Ovary (tissue), 10 donors: ENCODE measurements at places on chromosomes 11 and 22.
A peak's percentile ranks its signal among the peaks of the same experiment; 100 is the strongest.

DNA sequence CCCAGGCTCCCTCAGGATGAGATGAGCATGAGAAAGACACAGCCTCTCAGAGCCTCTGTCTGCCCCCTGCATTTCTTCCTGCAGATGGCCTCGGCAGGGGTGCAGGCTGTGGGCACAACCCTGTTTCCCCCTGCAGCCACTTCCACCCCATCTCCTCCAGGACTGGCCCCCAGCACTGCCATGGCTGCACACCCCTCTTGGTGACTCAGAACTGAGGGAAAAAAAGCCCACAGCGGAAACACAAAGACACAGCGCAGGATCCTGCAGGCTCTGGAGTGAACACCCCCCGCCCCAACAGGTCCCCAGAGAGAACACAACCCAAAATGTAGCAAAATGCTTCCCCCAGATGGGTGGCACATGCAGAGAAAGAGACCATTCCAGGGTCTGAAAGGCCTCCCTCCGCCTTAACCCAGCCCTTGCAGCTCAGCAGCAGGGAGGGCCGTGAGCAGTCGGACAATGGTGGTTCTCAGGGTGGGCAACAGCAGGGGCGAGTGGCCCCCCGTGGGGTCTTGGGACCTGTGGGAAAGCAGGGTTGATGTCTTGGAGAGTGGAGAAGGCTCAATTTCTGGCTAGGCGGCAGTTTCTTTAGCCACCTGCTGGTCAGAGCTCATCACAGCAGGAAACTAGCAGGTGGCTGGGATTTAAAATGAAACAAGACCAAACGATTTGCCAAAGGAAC, 8.0 kb downstream of the TUBGCP6 start:
- DNase-seq: no peak

DNA sequence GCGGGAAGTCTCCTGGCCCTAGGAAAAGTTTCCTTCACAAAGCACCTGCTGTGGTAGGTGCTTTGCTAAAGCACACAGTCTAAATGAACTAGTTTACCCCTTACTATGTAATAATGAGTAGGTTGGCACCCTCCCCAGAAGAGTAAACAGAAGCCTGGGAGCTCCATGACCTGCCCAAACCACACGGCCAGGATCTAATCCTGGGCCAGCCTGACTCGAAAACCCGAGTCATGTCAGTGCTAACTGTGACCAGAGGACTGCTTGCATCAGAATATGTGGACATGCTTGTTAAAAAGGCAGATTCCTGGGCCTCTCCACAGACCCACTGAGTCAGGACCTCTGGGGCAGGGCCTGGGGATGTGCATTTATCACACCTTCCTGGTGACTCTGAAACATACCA, 67.7 kb downstream of the PANX1 start:
- DNase-seq: no peak

- no peak for DNase-seq
Measured at GRCh38 chr11:35111161-35112055, 27.6 kb upstream of the CD44 start.

DNA sequence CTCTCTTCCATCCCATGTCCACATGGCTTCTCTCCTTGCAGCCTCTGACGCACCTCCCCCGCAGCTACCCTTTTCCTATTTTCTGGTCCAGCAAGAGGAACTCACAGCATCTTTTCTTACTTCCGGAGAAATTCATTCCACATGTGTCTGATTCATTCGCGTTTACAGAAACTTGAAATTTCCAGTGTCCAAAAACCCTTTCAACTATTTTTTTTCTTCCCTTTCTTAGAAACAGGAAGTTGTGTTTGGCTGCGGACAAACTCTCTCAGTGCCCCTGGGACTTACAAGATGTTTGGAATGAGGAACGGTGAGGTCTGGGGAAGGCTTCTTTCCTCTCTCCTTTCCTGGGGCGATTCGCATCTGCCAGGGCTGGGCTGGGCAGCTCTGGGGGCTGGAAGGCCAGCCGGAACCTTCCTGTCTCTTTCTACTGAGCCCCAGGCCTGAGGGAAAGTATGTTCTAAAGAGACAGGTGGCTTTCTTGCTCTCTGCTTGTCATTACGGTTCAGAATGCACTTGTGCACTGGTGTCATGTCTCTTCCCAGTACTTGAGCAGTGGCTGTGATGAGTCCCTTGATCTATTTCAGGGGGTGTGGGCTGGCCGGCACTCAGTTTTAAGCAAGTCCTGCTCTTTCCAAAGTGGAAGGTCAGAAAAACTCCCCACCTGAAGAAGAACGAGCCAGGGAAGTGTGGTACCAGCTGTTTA, 27.5 kb downstream of the ADAMTS8 start:
- DNase-seq: no peak

DNA sequence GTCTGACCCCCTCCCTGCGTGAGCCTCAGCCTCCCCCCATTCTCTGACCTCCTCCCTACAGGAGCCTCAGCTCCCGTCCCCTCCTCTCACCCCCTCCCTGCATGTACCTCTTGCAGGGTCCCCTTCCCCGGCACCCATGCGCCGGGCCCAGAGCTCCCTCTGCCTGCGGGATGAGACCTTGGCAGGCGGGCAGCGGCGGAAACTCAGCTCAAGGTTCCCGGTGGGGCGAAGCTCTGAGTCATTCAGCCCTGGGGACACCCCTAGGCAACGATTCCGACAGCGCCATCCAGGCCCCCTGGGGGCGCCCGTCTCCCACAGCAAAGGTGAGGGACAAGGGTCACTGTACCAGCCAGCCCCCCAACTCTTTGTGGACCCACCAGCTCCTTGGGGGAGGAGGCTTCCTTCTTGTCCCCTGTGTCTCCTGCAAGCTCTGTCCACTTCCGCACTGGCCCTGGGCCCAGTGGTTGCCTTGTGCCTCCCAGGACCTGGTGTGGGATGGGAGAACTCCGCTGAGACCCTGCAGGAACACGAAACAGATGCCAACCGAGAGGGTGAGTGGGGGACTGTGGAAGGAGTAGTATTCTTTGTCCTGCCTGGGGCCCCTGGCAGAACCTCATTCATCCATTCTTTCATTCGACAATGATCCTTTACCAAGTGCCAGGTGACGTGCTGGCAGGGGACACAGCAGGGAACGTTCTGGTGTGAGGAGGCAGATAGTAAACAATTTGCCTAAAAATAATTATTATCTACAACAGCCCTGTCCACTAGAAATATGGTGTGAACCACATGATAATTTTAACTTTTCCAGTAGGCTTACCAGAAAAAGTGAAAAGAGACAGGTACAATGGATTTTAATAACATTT, 3.7 kb upstream of the RPS6KA4 start:
- peak; percentile 81 for DNase-seq

DNA sequence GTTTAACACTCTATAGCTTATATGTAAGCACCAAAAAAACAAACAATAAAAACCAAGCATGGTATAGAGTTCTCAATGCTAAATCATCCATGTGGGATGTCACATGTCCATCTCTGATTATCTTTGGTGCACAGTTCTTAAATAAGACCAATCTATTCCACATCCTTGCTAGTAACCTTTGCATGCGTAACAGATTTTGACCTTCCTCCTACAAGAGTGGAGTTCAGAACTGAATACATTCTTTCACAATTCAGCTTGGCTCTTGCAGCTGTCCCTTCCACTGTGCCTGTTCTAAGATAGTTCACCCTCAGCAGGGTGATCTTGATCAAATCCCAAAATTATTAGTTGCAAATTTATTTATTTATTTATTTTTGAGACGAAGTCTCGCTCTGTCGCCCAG, 21.1 kb downstream of the PRR14L start:
- DNase-seq: no peak

- no peak for DNase-seq
Measured at GRCh38 chr22:25112538-25113253, 87.0 kb upstream of the CRYBB3 start.

- DNase-seq: no peak
Measured at GRCh38 chr22:27639248-27640086, 162.1 kb downstream of the MN1 start.

DNA sequence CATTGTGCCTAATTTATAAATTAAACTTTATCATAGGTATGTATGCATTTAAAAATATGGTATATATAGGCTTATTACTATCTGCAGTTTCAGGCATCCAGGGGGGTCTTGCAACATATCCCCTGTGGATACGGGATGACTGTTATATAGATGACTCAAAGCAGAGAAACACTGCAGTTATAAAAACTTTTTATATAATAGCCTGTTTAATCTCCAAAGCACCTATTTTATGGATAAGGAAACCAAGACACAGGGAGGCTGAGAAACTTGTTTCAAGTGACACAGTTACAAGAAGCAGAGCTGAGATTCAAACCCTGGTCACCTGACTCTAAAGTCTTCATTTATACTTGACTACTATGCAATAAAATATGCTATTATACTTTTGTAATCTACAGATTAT, 897.7 kb downstream of the KCNA4 start:
- DNase-seq: no peak

DNA sequence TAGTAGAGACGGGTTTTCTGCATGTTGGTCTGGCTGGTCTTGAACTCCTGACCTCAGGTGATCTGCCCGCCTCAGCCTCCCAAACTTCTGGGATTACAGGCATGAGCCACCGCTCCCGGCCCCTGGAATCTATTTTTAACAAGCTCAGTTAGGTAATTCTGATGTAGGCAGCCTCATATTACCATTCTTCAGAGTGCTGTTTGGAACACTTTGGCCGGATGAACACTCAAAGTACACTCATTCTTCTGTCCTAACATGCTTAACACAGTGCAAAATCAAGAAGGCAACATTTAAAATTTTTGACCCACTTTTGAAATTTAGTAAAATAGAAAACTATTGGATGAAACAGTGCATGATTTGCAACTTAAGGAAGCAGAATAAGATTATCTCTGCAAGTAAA, 586.7 kb upstream of the CHORDC1 start:
- no peak for DNase-seq

- DNase-seq: no peak
Measured at GRCh38 chr11:36345535-36346141, 49.5 kb downstream of the PRR5L start.

DNA sequence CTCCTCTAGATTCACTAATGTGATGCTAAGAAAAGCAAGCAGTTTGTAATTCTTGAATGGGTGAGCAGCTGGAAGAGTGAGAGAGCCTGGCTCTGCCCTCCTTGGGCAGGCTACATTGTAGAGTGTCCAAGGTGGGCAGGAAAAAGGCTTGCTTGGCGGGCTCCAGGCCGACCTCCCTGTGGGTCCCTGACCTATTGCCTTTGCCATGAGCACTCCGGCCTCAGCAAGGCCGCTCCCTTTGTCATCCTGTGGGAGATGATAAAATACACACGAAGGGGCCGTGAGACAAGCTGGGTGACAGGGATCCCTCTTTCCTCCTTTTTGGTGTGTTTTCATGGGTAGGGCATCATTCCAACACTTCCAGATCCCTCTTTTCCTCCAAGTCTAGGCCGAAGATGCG, 41.8 kb downstream of the TIMP3 start:
- DNase-seq: no peak

DNA sequence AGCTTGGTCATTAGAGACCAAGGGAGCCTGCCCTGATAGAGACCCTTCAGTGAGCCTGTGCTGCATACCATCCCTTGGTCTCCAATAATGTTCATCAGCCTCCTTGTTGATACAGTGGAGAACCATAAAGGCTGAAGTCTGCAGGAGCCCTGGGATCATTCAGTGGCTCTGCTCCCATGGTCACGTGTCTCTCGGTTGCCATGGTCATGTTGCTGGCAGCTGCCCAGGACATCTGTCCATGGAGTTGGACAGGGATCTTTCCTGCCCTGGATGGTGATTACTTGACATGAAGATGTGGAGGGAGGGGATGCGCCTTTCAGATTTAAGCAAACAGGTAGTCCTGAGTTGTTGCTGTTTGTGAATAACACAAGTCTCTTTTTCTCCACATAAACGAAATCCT, 38.2 kb downstream of the CYB5R2 start:
- DNase-seq: no peak

DNA sequence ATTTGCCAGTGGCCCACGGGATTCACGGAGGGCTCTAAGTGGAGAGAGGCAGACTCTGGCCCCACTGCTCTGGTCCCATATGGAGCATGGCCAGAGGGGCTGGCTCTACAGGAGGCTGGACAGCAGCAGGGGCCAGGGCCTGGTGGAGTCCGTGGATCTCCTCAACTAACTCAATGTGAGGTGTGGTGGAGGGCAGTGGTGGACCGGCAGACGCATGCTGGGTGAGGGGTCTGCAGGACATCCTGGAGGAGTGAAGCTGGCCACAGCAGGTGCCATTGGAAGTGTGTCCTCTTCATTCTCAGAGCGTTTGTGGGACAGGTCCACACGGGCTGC, 15.6 kb downstream of the IGF2 start:
- DNase-seq: no peak

GRCh38 chr11:73931039-73931645, 19.7 kb upstream of the DNAJB13 start:
- no peak for DNase-seq

DNA sequence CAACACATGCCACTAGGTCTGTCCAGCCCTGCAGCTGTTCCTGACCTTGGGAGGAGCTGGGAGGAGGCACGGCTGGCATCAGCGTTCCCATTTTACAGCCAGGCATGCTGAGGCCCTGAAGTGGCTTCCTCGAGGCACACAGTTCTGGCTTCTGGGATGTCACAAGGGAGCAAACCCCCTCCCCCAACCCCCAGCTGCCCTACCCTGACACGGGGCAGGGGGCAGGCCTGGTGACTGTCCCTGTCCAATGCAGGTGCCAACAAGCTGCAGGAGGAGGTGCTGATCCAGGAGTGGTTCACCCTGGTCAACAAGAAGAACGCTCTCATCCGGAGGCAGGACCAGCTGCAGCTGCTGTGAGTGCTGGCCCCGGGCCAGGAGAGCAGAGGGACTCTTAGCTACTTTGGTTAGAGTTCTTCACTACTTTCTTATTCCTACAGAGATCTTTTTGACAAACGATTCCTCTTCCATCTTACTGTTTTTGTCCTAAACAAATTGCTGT, 5.3 kb downstream of the KCNK7 start:
- peak; percentile 73 for DNase-seq

DNA sequence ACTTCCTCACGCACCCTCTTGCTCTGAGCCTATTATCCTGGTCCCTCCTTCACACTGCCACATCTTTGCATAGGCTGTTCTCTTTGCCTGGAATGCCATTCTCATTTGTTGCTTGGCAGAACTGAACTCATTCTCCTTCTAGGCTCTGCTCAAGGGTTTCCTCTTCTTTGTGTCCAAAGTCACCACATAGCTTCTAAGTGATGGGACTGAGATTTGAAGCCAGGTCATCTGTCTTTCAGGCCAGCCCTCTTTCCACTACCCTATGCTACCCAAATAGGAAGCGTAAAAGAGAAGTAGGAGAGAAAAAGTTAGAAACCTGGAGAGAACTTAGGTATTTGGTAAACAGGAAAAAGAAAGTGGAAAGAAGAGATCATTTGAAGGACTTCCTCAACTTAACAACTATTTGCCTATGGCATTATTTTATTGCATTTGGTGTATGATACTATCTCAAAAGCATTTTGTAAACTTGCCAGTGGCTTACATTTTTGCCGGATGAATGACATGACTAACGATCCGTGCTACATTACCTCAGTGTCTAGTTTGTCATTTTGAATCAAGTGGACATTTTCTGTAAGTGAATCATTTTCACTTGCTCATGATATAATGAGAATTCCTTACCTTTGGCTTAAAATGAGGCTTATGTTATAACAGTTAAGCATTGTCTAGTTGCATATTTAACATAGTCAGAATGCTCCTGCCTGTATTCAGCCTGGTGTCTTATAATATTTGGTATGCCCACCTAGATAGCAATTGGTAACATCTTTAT, 18.5 kb downstream of the NF2 start:
- DNase-seq: no peak
